ENCODE measurements at places on chromosomes 12 and 14. TPM values are rescaled to one million over a fixed set of nuclear protein-coding genes. Genes with fewer than 3 reads are reported as not detected.

DNA sequence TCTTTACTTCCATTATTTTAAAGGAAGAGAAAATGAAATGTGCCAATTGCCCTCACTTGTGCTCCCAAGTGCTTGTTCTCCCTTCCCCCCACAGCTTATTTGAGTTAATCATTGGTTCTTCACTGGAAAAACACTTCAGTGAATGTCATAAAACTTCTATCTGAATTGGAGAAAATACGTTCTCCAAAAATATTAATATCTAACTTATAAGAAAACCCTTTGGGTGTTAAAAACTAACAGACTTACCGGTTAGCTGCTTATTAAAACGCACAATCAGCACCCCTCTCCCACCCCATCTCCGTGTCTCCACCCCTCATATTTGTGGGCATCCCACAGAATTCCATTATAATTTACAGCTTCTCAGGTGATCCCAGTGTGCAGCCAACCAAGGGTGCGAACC, 31.7 kb downstream of the PLEKHA5 start:
- no peak for DNase-seq

- DNase-seq: no peak
Observed at GRCh38 chr14:27242874-27243273, 645.0 kb upstream of the NOVA1 start.

DNA sequence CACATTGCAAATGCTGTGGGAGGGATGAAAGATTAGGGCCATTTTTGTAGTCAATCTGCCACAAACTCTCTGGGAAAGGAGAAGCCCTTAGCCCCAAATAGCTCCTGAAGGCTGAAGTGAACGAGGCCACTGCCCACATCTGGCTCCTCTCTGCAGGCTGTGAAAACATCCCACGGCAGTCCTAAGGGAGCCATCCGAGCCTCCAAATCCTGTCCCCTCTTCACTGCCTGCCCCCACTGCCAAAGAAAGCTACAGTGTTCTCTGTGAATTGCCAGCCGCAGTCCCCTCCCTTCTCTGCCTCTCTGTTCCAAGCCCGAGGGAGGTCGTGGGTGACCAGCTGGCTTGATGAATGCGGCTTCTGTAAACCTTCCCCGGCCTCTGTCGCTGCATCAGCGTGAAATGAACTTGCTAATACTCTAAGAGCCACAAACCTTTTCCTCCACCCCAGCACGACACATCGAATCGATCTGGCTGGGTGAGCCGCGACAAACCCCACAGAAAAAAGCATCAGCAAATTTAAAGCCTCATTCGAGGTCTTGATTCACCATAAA, 180.7 kb upstream of the NRXN3 start:
- DNase-seq: no peak

DNA sequence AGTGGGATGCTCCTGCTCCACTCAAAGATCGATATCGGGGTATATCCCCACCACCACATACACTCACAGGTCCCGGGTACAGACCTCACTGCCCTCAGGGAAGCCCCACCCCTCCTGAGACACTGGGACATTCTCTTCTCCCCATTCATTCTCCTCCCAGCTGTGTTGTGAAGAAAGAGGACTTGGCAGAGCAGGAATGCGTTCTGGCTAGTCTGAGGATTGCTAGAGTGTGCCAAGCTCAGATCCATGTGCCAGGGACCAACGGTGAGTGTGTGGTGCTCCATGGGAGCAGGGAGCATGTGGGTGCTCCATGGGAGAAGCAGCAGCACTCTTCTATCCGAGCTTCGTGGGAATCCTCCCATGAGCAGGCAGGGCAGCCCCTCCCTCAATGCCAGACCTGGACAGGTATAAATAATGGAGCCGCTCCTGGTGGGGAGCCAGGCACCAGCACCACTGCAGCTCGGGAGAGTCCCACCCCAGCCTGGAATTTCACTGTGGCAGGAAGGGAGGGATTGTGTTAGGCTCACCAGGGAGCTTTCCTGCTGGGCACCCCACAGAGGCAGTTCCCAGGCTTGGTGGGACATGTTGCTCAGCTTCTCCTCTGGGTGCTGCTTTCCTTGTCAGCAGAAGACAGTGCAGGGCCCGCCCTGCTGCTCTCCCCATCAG, 2.3 kb upstream of the KRT5 start:
- no peak for DNase-seq

GRCh38 chr14:68782091-68782981, 10.5 kb downstream of the ZFP36L1 start:
- no peak for DNase-seq

DNA sequence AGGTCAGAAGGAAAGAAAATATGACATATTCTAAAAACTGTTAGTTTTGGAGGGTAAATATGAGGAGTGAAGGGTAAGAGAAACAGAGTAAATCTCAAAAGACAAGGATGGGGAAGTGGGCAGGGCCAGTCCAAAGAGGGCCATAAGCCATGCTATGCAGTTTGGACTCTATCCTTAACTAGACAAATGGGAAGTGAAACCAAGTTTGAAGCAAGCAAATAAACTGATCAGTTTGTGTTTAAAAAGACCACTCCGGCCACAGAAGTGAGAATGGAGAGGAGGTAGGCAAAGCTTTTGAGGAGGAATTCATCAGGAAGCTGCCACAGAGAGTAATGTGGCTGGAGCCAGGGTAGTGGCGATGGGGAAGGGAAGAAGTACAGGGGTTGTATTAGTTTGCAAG, 37.5 kb upstream of the DAAM1 start:
- DNase-seq: no peak

- no peak for DNase-seq
Observed at GRCh38 chr12:115407036-115407435, 723.1 kb upstream of the TBX3 start.

DNA sequence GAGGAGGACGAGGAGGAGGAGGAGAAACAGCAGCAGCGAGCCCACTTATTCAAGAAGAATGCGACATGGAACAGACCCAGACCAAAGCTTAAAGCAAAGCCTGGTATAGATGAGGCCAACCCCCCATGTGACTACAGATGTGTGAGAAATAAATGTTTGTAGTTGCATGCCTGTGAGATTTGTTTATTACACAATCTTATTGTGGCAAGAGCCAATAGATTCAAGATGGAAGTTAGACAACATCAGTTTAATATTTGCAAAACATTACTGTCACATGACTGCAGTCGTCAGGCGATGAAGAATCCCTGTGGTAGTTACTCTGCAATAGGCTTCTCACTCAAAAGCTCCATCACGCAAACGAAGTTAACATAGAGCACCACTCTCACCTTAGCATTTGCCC, 17.2 kb upstream of the SLC35F4 start:
- no peak for DNase-seq

Gene PPFIA2
- 2.7 TPM for polyA plus RNA-seq

Gene TAS2R43
- 0.68 TPM for polyA plus RNA-seq

Gene RNASE12
- not detected for polyA plus RNA-seq

Gene EML1
- polyA plus RNA-seq: 40.5 TPM

Gene TTC6
- polyA plus RNA-seq: 16.5 TPM

Gene ACRBP
- 8.2 TPM for polyA plus RNA-seq

Data from left lung (tissue), 14 donors.